ENCODE measurements at places on chromosomes 4 and X. TPM values are rescaled to one million over a fixed set of nuclear protein-coding genes. Genes with fewer than 3 reads are reported as not detected.
A peak's percentile ranks its signal among the peaks of the same experiment; 100 is the strongest.

The RHOXF2B gene
- not detected for total RNA-seq

The MAPK10 gene
- total RNA-seq, result 54.5 TPM

The L1CAM gene
- 71.9 TPM for total RNA-seq

- peak; percentile 79 for DNase-seq
Measured at GRCh38 chrX:79366873-79367749, at the start of gene ITM2A. ITM2A (minus strand) TSS chrX:79367334; CDS start chrX:79367215, 119 bp downstream.

Measured in kidney (tissue), 22 donors.